T-helper 2 cell (primary cell): ENCODE measurements at places on chromosomes 1 and 21.

DNA sequence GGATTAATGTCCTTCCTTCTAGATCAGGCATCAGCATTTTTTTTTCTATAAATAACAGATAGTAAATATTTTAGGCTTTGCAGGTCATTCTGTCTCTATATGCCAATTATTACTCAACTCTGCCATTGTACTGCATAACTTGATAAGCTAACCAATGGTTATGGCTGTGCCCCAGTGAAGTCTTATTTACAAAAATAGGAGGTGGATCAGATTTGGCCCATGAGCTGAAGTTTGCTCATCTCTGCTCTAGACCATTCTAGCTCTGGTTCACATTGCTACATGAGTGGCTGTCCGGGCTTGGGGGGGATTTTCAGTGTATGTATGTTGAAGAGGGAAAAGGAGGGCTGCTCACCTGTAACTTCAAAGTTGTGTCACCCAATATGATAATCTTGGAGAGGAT, 10.1 kb downstream of the RAB7B start:
- DNase-seq, result no peak

DNA sequence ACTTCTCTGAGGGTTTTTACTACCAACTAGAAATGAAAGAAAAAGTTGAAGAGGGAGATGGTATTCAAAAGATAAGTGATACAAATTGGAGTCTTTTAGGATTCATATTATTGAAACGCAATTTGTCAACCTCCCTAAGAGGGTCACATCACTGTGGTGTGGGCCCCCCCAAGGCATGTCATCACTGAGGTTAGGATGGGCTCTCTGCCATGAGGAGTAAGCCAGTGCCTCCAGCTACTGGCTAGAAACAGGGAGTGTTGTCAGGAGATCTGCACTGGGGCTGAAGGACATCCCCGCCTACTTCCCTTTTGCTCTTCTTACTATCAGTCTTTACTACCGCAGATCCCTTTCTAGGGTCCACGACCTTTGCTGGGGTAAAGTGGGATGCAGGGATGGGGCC, 25.9 kb downstream of the ITSN1 start:
- no peak for DNase-seq

DNA sequence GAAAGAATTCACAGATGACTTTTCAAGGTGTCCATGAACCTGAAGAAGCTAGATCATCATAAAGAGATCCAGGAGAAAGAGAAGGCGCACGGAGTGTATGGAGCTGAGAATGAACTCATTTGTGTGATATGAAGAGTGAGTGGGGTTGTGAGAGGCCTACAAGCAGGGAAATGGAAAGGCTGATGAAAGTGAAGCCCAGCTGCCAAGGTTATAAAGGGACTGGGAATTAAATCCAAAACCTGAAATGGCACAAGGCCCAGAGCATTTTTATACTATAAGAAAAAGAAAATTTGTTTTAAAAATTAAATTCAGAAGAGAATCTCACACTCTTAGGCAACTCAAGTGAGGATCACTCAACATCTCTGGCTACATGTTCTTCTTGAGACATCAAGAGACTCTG, 43.4 kb downstream of the HSD3B1 start:
- no peak for DNase-seq

DNA sequence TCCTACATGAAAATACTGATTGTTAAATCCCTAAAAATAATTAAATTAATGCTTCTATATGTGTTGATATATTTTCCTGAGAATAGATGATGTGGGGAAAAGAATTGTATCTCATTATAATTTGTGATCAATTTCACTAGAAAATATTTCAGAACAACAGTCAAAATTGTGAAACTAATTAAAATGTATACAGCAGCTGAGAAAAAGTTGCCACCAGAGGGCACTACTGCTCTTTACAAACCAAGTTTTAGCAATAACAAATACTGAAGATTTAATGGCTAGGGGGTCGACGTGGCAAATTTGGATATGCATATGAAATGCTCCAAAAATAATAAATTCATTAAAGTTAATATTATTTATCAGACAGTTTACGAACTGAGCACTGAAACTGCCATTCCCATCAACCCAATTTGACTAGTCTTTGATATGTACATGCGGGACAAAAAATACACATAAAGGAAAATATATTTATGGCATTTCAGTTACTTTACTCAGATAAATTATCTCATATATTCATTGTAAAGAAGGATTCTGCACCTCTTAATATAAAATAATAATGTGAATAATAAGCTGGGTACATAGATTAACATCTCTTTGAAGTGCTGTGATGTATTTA, 96.3 kb upstream of the TMPRSS15 start:
- DNase-seq, result no peak

DNA sequence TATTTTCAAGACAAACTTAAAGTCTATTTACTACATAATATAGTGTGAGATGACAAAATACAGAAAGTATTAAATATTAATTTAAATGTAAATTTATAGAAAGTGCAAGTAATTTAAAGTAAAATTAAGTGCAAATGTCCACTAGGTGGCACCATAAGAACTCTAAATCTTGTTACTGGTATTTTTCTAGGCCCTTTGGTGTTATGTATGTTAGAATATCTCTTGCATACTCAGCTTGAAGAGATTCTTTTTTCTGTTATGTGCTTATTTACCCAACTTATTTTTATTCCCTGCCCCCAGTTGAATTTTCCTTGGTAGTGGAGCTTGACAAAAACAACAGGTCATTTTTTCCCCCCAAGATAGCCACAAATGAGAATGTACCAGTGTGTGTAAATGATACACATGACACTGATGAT, 71.5 kb downstream of the RPS6KC1 start:
- peak; percentile 47 for DNase-seq

GRCh38 chr1:204368996-204369726, 9.4 kb upstream of the PLEKHA6 start:
- DNase-seq, result no peak

GRCh38 chr21:26914557-26914956, 52.3 kb downstream of the ADAMTS5 start:
- no peak for DNase-seq

GRCh38 chr21:14757533-14758327, 211.6 kb upstream of the SAMSN1 start:
- no peak for DNase-seq

GRCh38 chr1:23827717-23828116, 2.5 kb upstream of the HMGCL start:
- DNase-seq, result no peak

GRCh38 chr21:44079846-44080245, 27.4 kb upstream of the PWP2 start:
- DNase-seq, result no peak

DNA sequence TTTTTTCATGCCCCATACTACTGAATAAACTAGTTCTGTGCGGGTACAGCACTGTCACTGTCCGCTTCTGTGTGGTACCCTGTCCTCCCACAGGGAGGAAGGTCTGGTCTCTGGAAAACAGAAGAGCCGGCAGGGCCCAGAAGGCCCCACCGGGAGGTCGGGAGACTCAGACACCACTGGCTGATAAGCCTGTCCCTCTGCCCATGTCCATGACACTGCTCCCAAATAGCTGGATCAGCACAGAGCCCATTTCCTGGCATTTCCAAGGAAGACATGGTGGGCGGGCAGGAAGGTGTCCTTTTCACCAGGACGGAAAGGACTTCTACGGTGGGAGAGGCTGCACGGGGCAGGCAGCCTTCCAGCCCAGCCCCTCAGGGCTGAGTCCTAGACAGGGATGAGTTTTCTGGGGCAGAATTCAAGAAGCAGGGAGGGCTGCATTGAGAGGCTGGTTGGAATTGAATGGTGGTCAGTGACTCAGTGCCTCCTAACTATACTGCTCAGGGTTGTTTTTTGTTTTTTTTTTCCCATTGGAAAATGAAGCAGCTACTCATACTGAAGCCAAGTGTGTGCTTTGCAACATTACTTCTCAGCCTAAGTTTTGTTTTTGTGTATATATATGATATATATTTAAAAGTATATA, 7.1 kb downstream of the PSRC1 start:
- DNase-seq, result no peak

DNA sequence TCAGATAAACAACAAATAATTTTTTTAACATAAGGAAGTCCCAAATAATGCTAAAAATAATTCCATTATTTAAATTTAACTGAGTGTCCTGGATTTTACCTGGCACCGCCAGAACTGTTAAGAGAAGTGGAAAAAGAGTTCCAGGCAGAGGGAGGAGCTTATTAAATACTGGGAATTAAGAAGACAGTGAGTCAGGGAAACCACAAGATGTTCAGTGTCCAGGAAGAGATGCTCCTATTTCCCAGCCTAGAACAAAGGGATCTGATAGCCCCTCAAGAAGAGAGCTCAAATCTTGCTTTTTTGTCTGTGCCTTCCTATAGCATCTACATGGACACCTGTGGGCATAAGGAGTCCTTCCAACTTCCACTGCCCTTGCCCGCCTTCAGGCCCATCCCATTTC, 85.9 kb downstream of the PGM1 start:
- DNase-seq, result no peak

- DNase-seq, result no peak
Measured at GRCh38 chr1:227943381-227944089, 4.2 kb downstream of the WNT9A start.

DNA sequence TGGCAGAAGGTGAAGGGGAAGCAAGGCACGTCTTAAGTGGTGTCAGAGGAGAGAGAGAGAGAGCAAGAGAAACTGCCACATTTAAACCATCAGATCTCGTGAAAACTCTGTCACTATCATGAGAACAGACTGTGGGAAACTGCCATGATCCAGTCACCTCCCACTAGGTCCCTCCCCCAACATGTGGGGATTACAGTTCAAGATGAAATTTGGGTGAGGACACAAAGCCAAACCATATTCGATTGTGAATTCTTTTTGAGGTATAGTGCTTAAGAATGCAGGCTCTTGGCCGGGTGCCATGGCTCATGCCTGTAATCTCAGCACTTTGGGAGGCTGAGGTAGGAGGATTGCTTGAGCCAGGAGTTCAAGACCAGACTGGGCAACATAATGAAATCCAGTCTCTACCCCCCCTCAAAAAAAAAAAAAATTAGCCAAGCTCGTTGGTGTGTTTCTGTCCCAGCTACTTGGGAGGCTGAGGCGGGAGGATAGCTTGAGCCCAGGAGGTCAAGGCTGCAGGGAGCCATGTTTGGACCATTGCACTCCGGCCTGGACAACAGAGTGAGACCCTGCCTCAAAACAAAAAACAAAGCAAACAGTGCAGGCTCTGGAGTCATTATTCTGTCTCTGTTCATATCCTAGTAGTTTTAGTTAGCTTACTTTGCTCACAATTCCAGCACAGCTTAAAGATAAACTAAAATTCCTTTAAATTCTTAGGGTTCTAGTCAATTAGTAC, 6.0 kb downstream of the ZCCHC17 start:
- no peak for DNase-seq

DNA sequence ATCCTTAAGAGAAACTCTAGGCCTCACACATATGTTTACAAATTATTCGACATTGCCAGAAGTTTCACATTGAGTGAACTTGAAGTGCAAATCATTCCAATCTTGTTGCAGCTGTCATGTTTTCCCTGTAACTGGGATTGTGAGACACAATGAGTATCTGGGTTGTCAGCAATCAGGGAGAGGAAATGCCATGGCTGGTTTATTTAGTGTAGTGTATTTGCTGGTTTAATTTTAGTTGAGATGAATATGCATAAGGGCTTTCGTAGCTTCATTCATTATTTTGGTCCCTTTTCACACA, 54.2 kb upstream of the USP1 start:
- no peak for DNase-seq
